Thoracic aorta (tissue), 2 donors: ENCODE measurements at places on chromosomes 16 and 17. TPM values are rescaled to one million over a fixed set of nuclear protein-coding genes. Genes with fewer than 3 reads are reported as not detected.

The CALB2 gene
- total RNA-seq = 0.81 TPM

The SERPINF2 gene
- total RNA-seq = 9.8 TPM

GRCh38 chr16:16008666-16009065 lies 59.2 kb downstream of the ABCC1 start:
- no peak for DNase-seq

DNA sequence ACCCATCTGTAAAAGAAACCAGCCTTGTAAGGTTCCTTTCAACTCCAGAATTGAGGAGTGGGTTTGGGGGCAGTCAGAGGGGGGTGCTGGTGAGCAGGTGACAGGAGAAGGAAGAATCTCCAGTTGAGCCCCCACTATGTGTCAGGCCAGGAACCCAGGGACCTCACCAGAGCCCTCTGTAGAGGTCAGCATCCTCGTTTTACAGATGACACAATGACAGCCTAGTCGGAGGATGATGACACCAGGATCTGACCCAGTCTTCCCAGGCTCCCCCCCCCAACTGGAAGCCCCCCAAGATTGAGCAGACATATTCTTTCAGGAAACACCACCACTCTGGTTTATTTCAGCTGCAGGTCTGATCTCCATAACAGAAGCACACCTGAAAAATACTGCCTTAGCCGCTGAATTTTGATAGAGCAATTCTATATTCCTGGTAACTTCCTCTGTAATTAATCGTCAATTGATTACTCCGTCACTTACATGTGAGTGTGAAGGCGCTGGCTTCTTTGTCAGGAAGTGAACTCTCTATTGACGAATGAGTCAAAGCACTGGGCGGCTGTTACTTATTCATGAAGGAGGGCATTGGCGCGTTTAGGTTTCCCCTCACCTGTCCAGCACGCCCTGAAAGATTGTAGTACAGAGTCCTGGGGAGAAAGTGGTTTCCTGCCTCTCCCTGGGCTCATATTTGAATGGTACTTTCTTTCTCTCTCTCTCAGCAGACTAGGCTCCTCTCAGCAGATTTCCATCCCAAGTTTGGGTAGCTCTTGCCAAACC lies 21.2 kb downstream of the SOCS3 start:
- no peak for DNase-seq

- DNase-seq = no peak
These were observed 290.0 kb downstream of the HAPSTR1 start for GRCh38 chr16:9381399-9381798.

GRCh38 chr17:45942284-45942683 lies 47.9 kb downstream of the MAPT start:
- peak; percentile 57 for DNase-seq

- no peak for DNase-seq
These were observed 33.4 kb downstream of the CDH13 start for GRCh38 chr16:82660075-82660645.
